ENCODE measurements at places on chromosomes 12 and 14. TPM values are rescaled to one million over a fixed set of nuclear protein-coding genes. Genes with fewer than 3 reads are reported as not detected.

DNA sequence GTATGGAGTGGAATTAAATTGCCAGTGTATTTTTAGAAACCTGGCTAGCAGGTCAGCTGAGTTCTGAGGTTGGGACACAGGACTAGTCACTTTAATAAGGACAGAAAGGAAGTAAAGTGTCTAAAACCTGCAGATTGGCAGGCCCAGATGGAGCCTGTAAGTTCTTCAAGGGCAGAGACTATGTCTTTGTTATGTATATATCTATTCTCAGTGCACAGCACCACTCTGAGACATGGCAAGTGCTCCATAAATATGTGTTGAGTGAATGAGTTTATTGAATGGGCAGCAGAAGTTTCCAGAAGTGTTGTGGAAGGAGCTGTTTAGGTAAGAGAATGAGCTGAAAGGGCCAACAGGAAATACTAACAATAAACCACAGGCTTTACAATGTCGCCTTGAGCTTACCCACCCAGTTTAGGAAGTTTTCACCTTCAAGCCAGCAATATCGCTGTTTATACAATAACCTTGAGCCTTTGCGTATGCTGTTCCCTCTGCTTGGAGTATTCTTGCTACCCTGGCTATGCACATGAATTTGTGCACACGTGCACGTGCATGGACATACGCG lies 109.5 kb upstream of the TMPO start:
- DNase-seq, result no peak

DNA sequence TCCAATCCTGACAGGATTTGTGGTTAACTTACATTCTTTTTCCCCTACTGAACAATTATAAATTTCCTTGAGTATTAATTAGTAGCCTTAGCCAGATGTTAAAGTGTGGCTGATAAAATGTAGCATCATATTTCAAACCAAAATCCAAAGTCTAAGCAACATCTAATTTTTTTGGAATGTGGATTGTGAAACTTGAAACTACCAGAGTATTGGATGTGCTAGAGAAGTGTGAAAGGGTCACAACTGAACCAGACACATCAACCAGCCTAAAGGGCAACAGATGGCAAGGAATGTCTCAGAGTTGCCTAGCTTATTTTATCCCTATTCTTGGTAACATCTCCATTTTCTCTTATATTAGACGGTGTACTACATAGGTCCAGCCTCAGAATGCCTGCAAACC lies 153.1 kb upstream of the DCN start:
- DNase-seq, result no peak

DNA sequence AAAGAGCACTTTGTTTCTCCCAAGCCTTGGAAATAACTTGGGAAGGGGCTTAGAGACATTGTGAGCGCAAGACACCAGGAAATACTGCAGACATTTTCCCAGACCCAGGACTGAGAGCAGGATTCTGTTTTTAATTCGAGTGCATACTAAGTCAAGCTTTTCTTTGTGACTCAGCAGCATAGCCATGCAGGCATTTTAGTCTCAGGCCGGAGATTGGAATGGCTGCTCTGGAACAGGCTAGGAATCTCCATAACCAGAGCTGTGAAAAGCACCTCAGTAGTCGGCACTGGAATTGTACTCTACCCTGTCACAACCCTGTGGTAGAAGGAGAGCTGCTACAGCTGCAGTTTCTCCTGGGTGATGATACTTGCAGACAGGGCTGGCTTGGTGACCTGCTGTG lies 28.9 kb upstream of the GARIN6 start:
- DNase-seq, result no peak

DNA sequence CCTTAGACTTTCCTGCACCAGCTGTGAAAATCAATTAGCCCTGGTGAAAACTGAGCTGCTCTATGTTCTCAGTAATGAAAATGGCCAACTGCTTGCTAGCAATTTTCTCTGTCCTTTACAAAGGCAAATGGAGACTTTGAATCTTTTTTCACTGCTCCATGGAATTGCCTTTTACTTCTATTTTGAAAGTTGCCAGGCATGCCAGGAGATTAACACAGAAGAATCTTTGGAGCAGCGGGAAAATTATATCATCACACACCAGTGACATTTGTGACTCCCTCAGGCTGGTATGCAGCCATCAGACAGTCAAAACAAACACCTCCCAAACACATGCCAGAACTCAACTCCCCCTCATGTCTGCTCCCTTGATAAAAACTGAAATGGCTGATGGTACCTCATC lies 872.0 kb upstream of the FLRT2 start:
- DNase-seq, result no peak

GRCh38 chr14:21347201-21347600 lies 36.6 kb downstream of the SUPT16H start:
- no peak for DNase-seq

DNA sequence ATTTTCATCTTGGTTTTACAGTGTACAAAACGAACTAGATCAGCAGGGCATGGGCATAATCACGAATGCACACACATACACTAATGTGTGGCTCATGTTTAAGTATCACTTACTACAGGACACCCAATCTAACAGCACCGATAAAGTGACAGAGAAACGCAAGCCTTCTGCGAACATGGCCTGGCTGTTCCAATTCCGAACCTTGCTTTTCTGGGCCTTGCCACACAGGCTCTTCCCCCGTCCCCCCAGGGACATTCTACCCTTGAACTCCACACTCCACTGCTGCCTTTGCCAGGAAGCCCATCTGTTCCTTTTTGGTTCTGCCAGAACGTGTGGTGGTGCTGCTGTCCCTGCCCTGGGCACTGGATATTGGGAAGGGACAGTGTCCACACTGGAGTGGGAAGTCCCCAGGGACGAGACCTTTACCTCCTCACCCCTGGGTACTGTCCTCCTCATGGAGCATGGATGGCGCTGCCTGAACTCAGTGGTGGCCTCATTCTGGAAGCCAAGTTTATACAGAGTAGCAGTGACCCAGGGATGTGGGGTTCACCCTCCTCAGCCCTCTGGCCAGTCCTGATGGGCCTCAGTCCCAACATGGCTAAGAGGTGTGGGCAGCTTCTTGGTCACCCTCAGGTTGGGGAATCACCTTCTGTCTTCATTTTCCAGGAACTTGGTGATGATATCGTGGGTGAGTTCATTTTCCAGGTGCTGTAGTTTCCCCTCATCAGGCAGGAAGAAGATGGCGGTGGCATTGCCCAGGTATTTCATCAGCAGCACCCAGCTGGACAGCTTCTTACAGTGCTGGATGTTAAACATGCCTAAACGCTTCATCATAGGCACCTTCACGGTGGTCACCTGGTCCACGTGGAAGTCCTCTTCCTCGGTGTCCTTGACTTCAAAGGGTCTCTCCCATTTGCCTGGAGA lies 7.9 kb downstream of the SERPINA1 start:
- DNase-seq, result no peak

GRCh38 chr14:23632461-23633159 lies 3.6 kb upstream of the DHRS2 start:
- DNase-seq, result no peak

DNA sequence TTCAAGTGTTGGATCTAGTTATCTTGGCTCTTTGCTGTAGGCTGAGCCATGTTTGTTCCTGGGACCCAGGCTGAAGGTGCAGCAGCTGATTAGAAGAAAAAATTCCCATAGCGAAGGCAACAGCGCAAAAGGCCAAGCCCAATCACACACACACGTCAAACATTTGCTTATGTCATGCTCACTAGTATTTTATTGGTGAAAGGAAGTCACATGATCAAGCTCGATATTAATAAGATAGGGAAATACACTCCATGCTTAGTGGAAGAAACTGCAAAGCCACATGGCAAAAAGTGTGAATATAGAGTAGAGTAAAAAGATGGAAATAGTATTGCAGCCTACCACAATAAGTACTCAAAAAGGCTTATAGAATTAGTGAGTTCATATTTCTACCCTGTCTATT lies 373.5 kb upstream of the FAR2 start:
- no peak for DNase-seq

- DNase-seq, result no peak
These were observed 78.9 kb upstream of the PSMA6 start for GRCh38 chr14:35213143-35213788.

- DNase-seq, result no peak
These were observed 66.4 kb upstream of the GPATCH2L start for GRCh38 chr14:76085358-76085757.

DNA sequence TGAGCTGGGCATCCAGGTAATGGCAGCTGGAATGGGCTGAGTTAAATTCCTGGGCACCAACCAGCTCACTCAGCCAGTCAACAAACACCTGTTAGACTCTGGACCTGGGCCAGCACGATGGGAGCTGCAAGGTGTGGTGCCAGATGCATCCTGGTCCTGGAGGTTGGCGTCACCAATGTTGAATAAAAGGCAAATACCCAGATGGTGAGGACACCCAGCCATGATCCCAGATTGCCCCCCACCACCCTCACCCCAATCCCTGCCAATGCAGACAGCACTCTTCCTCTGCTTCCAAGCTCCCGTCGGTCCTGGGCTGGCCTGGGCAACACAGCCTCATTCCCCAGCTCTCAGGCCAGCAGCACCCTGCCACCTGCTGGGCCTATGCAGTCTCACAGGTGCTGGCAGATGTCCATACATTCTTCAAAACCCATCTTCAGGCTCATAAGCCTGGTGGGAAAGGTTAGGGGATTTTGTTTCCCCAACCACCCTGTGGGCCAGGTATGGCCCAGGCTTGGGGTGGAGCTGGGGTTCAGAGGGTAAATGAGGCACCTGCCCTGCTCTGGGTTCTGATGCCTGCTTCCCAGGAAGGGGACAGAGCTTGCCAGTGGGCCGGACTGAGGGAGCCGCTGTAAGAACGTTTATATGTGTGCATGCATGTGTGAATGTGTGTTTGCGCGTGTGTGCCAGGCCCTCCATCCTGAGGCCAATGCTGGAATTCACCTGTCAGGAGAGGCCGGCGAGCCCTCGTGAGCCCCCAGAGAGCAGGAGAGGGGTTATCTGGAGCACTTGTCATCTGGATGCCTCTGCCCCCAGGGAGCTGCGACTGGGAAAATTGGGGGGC lies 58.0 kb downstream of the LGMN start:
- DNase-seq, result no peak

Gene PTPRO
- 1.4 TPM for total RNA-seq

- DNase-seq, result no peak
These were observed 3.5 kb downstream of the ARL6IP4 start for GRCh38 chr12:122983789-122984515.

- DNase-seq, result no peak
These were observed at the start of gene PPP1R36 for GRCh38 chr14:64549791-64550620. Gene PPP1R36 (plus strand): TSS chr14:64549961. CDS start chr14:64549998, 37 bp downstream.

- DNase-seq, result no peak
These were observed 22.8 kb downstream of the ITGA7 start for GRCh38 chr12:55684761-55685370.
